CD8-positive, alpha-beta T cell (primary cell): ENCODE measurements at places on chromosomes 2 and 18. TPM values are rescaled to one million over a fixed set of nuclear protein-coding genes. Genes with fewer than 3 reads are reported as not detected.

- DNase-seq, result no peak
Measured at GRCh38 chr2:24768601-24769000, 24.6 kb downstream of the PTRHD1 start.

GRCh38 chr2:227473806-227474205 lies 1.9 kb downstream of the AGFG1 start:
- DNase-seq, result no peak

GRCh38 chr2:126880324-126880723 lies 18.4 kb upstream of the TEX51 start:
- no peak for DNase-seq

GRCh38 chr2:100589527-100589926 lies 26.7 kb downstream of the PDCL3 start:
- no peak for DNase-seq

GRCh38 chr2:9758741-9759140 lies 84.5 kb upstream of the TAF1B start:
- DNase-seq, result no peak

DNA sequence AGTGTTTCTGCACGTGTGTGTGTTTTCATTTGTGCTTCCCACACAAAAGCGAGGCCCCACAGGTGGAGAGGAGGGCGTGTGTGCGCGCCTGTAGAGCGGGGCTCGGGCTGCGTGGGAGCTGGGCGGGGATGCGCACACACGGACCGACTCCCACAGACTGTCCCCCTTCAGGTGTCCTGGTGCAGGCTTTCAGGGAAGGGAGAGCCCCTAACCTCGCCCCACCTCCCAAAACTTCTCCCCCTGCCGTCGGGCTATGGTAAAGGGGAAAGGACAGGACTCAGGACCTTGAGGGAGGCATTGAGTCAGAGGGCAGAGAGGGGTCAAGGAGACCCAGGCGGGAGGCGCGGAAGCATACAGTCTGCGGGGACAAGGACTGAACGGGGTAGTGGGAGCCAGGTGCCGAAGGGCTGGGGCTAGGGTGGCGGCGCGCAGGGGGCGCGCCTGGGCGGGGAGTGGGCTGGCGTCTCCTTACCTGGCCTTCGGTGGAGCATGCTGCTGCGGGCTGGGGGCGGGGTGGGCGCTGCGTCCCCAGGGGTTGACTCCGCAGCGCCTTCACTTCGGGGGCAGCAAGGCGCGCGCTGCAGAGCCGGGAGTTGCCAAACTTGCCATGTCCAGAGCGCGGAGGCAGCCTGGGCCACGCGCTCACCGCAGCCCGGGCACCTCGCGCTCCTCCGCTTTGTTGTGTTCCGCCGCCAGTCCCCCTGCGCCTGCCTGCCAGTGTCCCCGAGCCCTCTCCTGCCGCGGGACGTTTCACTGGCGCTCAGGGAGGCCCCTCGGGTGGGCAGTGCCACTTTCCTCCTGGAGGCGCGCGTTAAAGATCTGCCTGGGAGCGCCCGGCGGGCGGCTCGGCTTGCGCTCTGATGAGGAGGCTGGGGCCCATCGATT lies 302.0 kb downstream of the NCKAP5 start:
- no peak for DNase-seq

DNA sequence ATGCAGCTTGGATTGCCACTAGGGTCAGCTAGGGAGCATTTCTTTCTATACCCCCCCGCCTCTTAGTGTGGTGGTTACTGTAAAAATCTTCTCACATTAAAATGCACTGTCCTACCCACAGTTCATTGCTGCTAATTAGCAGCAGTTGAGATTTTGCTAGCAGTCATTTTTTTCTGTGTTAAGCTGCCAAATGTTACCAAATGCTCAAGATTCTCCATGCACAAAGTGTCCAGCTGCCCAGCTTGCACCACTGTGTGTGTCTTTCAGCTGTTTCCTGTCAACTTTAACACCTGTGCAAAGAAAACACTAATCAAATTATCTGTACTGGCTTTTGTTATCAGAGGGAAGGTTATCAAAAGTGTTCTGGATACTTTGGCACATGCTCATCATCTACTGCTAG lies 679.3 kb downstream of the NR4A2 start:
- no peak for DNase-seq

DNA sequence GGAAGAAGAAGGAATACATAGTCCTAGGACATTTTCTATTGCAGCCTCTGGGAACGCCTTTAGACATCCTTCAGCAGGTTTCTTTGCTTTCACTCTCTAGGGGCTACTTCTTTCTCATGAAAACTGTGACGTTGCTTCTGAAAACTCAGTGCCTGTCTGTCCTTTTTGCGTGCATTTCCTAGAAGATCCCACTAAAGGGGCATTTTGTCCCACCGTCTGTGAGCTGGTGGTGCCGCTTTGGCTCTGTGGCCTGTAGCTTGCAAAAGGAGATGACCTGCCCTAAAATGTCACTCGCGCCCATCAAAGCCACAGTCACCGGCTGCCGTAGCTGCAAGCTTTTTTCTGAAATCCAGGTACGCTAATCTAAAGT lies 579 bp downstream of the STAT4 start:
- DNase-seq, result no peak

DNA sequence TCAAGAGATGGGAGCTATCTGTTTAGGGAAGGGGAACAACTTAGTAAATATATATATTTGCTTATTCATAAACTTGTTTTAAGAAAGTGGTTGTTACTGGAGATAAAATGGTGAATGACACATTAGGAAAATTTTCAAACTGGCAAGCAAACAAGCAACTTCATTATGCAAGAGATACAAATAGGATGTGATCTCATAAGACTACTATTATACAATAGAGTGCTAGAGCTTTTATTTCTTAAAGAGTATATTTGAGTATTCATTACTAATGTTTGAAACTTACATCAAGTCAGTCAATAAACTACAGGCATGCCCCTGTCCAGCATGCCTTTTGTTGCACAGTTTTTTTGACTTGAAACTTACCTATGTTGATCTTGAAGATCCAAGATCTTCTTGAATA lies 355.2 kb upstream of the KCNJ3 start:
- DNase-seq, result no peak

DNA sequence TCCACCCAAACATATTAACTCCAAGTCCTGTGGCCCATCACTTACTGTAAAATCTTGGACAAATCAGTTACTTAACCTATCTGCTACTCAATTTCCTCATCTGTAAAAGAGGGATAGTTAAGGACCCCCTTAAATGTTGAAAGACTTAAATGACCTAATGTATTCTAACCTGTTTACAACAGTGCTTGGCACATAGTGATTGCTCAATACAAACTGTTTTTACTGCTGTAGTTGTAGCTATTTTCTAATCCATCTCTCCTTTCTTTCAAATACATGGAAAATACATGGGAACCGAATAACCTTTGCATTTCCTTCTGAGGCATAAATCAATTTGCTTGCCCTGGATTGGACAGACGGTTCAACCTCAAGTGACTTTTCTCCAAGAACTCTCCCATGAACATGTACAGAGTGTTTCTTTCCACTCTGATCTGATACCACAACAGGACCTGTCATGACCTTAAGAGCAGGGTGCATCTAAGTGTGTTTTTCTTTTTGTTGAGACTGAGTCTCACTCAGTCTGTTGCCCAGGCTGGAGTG lies 2.7 kb downstream of the LNPK start:
- DNase-seq, result no peak

DNA sequence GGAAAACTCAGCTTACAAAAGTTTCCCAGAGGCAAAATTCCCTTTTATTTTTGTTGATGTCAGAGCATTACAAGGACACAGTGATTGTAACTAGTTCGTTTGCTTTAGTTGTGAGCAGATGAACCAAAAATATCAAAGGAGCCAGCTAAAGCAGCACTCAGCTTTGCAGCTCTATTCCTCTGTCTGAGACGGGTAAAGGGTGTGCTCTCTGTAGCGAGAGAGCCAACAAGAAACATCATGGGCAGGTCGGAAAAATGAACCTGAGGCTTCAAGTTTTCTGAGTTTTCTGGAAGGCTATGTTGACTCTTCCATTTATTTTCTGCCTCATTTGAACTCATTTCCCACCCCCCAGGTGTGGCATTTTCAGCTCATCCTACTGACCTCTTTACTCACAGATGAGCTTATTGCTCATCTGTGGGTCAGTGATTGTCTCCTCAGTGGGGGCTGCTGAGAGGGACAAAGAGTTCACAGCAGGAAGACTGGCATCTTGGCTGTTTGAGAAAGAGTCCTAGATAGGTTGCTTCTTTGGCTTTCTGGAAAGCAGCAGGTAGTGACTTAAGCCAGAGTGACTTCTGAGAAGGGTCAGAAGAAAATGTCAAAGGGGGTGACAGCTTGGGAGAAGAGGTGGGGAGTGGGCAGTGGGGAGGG lies 66.6 kb upstream of the EPC2 start:
- no peak for DNase-seq

DNA sequence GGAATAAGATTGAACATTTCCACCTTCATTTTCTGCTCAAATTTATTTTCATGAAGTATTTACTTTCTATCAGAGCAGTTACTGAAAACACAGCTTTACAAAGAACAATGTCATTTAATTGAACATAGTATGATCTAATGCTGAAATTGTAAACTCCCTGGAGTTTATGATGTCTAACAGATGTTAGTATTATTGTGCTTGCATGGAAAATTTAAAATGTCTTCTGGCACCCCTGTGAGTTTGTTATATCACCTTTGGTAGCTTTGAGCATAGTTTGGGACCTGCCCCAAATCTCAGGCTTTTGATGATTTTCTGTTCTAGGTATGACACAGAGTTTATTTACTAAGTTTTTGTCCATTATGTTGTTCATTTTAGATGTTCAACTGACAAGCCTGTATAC lies 28.1 kb downstream of the FAM171B start:
- no peak for DNase-seq

GRCh38 chr2:105522645-105523044 lies 123.8 kb upstream of the FHL2 start:
- no peak for DNase-seq

DNA sequence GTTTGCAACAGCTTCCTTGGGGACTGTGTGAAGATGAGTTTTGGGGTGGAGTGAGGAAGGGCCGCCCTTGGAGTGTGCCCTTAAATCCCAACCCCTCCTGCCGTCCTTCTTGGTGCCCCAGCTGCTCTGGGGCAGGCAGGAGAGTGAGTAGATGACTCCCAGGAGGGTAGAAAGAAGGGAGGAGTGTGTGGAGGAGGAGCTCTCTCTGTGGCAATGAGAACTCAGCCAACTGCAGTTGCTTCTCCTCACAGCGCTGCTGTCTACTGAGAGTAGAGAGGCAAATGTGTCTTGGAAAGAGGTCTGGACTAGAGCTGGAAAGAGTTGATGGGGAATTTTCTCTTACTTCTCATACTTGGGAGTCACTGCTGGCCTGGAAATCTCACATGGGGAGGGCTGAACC lies 21.8 kb upstream of the SIX2 start:
- no peak for DNase-seq

DNA sequence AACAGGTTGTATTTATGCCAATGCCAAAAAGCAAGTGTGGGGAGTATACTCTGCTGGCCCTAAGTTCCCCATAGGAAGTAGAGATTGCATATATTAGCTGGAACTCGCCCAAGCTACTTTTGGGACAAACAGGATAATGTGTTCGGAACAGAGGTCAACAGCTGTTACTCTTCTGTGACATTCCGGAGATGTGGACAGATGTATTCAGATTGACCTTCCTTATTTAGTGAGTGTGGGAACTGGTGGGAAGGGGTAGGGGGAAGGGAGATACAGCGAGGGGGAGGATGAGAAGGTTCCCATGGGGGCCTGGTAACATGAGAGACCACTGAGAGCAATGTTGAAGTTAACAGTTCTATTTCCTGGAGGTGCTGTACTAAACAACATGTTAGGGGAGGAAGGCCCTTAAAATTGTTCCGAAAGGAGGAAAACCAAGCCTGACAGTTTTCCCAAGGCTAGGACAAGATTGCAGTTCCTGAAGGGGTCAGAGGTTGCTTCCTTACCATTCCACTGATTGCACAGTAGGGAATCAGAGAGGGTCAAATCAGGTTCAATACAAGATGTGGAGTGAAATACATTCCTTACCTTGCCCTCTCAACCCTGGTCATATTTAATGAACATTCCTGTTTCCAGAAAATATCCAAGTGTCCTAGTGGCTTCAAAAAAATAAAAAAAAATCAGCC lies 14.3 kb upstream of the CD28 start:
- no peak for DNase-seq

GRCh38 chr2:7601990-7602389 lies 684.8 kb downstream of the RNF144A start:
- no peak for DNase-seq

DNA sequence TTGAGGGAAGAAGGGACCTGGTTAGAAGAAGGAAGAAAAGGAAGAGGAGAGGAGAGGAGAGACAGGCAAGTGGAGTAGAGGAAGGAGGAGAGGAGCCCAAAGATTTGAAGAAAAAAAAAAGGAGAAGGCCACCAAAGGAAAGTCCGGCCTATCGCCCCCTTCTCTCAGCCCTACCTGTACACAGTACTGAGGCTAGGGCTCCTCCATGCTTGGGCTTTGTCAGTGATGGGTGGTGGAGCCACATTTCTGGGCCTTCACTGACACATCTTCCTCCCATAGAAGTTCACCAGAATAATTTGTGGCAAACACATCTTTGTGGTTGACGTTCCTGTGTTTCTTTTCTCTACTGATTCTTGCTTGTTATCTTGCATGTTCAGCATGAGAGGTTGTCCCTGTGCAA lies 125.4 kb downstream of the DTNA start:
- DNase-seq, result no peak

GRCh38 chr2:238872026-238872425 lies 24.1 kb downstream of the TWIST2 start:
- no peak for DNase-seq

HOXD13 gene
- not detected for total RNA-seq

CENPA gene
- total RNA-seq, result 0.62 TPM

UPP2 gene
- total RNA-seq, result not detected

SLC9A2 gene
- not detected for total RNA-seq

HDAC4 gene
- 28.3 TPM for total RNA-seq
